ENCODE measurements at places on chromosomes 1 and 21.

- no peak for DNase-seq
These were observed 24.6 kb downstream of the RPS6KA1 start for GRCh38 chr1:26553942-26554682.

- no peak for DNase-seq
These were observed 275.0 kb downstream of the HMCN1 start for GRCh38 chr1:186009039-186009737.

GRCh38 chr1:218529646-218530300 lies 184.6 kb downstream of the TGFB2 start:
- DNase-seq = no peak

DNA sequence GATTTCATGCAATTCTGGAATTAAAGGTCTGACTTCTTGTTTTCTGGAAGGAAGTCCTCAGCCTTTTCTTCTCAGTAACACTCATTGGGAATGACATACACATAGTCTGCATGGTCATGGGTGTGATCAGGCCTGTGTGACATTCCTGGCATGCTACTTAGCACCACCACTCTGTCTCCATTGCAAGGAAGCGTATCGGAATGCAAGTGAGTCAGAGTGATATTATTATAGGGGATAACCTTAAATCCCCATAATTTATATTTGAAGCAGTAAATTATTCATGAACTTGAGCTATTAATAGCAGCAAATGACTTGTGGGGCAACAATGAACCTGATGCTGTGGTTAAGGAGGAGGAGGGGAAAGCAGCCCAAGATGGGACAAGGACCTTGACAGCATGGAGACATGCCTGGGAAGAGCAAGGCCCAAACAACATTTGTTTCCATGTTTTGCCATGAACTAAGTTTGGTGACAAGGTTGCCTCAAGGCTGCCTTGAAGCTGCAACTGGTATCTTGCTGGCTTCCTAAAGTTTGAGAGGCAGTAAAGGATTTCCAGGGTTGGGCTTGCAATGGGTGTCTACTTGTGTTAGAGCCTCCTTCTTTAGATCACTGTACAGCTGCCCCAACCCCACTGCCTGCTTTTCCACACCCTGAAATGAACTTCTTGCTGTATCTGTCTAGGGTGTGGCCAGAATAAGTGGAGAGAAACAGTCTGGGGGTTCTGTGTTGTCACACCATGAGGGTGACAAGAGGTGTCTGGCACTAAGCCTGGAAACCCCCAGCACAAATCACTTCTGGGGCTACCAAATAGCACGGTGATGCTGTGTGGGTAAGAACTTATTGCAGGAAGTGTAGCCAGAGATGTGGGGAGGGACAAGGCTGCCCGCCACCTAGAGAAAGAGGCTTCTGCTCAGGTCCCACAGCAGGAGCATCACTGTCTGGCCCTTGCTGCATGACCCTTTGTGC lies 4.6 kb downstream of the MAB21L3 start:
- DNase-seq = no peak

DNA sequence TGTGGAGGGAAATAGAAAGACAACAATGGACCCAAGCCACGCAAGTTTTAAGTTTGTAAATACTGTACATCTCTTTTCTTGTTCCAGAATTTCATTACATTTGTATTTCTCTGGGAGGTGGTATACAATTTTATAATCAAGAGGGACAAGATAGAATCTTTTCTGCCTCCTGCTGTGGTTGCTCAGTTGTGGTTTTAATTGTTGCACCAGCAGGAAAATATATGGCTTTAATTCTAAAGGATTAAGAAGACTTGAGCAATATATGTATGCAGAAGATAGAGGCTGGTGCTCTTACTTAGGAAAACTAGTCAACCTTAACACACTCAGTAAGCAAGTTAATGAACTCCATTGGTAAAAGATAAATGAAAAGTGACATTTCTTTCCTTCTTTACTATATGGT lies 19.8 kb upstream of the ASB17 start:
- DNase-seq = no peak
